ENCODE measurements at places on chromosomes 5 and 9.

GRCh38 chr5:8493176-8493575 is 624.2 kb downstream of the MTRR start:
- DNase-seq, result no peak

DNA sequence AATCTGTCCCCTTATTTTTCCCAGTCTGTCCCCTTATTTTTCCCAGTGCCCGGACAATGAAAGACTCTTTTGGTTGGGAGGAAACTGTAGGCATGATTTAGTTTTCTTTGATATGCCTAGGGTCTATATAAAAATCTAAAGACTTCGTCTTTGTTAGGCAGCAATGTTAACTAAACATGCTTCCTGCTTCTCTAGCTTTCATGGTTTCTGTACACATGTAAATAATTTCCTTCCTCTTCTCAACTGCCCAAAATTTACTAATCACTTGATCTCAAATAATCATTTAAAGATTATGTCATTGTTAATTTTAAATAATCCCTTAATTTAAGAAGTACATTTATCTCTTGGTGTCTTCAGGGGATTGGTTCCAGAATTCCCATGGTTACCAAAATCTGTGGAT is 47.8 kb upstream of the RAPGEF6 start:
- no peak for DNase-seq

- no peak for DNase-seq
Observed at GRCh38 chr9:70448919-70449318, 34.5 kb upstream of the KLF9 start.

DNA sequence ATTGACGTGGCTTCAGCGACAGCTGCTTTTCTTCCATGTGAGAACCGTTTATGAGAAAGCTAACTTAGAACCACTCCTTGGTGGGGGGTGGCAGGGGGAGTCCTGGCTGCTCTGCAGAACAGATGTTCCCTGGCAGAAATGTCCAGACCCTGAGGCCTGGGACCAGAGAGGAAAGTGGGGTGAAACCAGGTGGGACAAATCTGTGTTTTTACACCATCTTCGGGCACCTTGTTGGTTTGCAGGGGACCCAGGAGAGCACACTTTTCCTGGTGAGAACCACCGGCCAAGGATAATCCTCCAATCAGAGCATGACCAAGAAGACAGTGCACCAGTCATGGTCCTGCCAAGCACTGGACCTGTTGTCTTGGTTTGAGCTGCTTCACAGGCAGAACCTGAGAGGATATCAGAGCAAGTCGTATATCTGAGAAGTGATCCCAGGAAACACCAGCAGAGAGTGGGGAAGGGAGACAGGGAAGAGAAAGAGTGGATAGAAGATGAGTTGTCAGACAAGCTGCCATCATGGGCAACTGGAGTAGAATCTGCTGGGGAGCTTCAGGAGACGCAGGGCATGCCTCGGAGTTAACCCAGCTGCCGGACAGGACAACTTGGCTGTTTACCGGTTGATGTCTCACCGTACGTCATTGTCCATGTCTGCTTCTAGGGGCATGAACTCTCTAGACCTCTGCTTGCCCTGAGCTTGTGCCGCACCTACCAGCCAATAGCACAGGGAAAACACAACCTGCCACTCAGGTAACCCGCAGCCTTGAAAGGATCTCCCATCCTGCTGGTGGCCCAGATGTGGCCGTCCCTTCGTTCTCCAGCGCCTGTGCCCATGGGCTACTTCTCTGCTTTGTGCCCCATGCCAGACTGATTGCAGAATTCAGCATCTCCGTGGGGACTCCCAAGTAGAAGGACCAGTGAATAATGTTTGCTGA is 178.4 kb upstream of the MVB12B start:
- DNase-seq, result no peak

DNA sequence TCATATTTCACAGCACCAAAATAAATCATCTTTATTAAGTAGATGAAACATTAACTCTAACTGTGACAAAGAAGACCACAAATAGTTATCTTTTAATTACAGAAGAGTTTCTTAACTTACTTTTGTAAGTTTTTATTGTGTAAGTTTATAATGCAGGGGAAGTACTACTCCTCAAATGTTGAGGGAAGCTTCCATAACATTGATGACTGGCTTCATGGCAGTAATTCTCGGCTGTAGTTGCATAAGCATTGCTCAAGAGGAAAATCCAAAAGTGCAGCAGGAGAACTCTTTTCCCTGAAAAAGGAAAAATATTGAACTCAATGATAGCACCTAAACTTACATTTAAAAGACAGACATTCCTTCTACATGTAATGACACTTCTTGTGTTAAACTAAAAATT is 4.6 kb downstream of the TSLP start:
- no peak for DNase-seq

- DNase-seq, result no peak
Observed at GRCh38 chr9:123432331-123433236, 76.6 kb downstream of the CRB2 start.

GRCh38 chr9:106846307-106846706 is 16.7 kb upstream of the ZNF462 start:
- DNase-seq, result no peak

DNA sequence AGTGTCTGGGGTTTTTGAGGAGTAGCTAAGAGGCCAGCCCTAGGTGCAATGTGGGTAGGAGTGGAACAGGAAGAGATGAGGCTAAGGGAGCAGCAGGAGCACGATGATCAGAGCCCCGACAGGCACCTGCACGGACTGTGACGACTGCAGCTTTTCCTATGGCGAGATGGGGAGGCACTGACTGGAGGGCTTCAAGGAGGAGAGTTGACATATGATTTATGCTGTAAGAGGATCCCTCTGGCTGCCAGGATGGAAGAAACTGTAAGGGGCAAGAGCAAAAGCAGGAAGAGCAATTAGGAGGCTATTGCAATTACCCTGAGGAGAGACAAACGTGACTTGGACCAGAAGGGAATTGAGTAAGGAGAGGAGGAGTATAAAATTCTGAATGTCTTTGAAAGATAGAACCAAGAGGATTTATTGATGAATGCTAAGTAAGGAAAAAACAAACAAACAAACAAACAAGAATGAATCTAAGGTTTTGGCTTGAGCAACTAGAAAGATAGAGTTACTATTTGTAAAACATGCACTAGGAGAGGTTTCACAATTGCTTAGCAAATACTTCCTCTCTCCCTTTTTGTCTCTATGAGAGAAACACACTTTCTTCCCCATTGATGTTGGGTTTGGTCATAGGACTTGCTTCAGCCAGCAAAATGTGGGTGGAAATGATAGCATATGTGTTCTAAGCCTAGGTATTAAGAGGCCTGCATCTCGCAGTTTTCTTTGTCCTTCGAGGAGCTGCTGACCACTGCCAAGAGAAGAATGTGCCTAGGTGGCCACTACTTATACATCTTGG is 32.9 kb downstream of the TRPC7 start:
- DNase-seq, result no peak

- DNase-seq, result no peak
Observed at GRCh38 chr9:90832261-90832660, 30.6 kb downstream of the SYK start.

DNA sequence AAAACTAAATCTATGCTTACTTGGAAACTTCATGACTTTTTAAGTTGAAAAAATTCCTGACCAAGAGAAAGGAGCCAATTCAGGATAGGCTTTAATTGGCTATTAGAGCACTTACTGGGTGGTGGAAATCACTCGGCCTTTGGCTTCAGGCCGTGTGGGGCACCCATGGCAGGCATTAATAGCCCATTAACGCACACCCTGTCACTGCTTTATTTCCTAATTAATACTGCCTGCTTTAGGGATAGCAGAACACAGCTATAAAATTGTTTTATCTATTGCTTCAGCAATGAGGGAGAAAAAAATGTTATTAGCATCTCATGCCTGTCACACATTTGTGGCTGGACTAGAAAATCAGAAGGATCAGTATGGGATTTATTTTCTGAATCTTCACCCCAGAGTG is 58.1 kb downstream of the PSAT1 start:
- DNase-seq, result no peak
